Inflammatory macrophage treated with lipopolysaccharide for 1 hour (primary cell): ENCODE measurements at places on chromosomes 6 and 20.

- DNase-seq, result no peak
Measured at GRCh38 chr20:41587956-41588355, 30.2 kb downstream of the CHD6 start.

DNA sequence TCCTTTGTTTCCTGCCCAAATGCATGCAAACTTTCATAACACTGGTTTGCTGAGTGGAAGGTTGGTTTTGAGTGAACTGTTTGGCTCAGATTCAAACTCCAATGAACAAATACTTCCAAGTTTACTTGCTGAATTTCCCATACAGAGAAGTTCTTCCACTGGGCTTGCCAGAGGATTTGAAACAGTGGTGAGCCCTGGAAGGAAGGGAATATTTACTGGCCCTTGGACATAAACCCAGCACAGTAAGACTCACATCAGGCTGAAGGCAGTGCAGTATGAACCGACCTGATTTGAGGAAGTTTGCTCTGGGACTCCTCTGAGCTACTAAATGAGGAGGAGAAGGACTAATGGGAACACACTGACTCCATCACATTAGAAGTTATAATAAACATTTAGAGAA is 3.8 kb downstream of the TRAF3IP2 start:
- peak; percentile 43 for DNase-seq

DNA sequence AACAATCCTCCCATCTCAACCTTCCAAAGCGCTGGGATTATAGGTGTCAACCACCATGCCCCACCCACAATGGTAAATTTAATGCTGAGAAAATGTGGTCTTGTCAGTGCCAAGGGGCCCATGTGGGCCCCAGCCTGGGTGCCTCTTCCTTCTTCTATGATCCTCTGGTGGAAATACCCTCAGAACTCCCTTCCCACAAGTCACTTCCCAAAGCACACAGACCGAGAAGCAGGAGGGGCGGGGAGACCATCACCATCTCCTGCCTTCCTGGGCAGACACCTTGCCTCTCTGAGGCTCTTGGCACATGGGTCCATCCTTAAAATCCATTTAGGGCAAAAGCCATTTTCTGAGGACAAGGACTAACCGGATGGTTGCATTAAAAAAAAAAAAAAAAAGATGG is 59.0 kb downstream of the NOL4L start:
- DNase-seq, result peak; percentile 67

GRCh38 chr6:140175486-140175885 is 801.0 kb upstream of the CITED2 start:
- no peak for DNase-seq

DNA sequence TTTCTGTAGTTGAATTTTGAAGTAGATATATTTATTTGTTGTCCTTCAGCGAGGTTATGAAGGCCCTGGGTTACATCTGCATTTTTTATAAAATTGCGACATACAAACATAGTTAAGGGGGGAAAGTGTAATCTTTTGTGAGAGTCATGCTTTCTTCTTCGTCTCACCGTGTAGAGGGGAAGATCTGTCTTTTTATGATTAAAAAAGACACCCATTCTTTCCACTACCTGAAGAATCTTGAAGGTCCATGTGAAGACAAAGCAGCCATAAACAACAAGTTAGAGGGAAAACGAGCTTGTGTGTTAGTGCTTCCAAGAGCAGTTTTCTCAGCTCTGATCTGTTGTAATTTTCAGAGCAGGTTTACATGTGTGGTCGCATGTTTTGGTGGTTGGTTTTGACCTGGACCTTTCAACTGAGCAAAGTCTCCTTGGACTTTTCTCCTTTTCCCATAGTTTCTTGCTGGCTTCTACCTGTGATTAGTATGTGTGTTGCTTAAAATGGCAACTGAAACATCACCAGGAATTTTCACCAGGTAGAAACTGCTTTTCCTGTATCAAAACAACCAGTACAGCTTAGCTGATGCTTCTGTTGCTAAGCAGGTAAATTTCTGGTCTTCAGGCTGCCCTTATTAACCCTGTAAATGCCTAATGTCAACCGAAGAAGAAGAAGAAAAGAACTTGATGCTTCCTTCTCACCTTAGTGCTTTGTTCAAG is 37.3 kb downstream of the RREB1 start:
- DNase-seq, result no peak

- DNase-seq, result no peak
Measured at GRCh38 chr6:169380493-169380892, 126.8 kb upstream of the THBS2 start.

DNA sequence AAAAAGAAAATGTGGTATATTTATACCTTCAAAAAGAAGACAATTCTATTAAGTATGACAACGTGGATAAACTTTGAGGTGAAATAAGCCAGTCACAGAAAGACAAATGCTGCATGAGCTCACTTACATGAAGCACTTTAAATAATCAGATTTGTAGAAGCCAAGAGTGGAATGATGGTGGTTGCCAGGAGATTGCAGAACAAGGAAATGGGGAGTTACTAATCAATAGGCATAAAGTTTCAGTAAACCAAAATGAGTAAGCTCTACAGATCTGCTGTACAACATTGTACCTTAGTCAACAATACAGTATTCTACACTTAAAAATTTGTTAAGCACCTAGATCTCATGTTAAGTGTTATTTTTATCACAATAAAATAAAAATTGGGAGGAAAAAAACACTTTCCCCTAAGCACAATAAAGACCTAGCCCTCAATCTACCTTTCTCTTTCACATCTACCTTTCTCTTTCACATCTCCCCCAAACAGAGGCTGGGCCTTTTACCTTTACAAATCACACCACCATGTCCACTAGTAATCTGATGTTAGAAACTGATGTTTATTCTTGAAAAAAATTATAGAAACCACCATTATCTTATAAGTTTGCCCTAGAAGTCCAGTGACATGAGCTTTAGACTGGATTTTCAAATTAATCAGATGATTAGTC is 73.9 kb downstream of the PKIB start:
- DNase-seq, result no peak

- no peak for DNase-seq
Measured at GRCh38 chr6:1679031-1679687, 69.4 kb downstream of the FOXC1 start.

GRCh38 chr6:35170166-35170565 is 29.0 kb upstream of the TCP11 start:
- DNase-seq, result no peak

DNA sequence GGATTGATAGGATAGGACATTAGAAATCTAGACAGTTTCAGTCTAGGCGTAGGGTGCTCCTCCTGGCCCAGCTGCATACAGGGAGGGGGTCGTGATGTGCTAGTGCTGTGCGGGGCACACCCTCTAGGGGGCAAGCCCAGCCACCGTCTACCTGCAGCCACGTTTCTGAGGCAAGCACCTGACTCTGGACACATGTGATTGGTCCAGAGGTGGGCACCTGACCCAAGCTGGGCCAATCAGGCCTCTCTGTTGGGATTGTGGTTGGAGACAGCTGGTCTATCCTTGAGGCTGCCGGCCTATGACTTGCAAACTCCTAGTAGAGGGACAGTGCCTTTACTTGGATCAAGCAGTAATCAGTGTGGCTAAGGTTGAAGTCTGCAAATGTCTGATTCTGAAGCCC is 317.1 kb downstream of the BMP7 start:
- DNase-seq, result no peak

GRCh38 chr20:6811262-6812035 is 44.0 kb downstream of the BMP2 start:
- no peak for DNase-seq

DNA sequence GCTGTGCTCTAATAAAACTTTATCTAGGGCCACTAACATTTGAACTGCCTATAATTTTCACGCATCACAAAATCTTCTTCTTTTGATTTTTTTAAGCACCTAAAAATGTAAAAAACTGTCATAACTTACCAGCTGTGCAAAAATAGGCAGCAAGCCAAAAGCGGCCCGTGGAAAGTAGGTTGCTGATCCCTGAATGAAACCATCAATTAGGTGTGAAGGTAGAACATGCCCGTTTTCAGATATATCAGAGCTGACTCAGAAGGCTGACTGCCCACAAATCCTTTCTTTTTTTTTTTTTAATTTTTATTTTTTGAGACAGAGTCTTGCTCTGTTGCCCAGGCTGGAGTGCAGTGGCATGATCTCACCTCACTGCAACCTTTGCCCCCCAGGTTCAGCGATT is 4.9 kb upstream of the IPCEF1 start:
- DNase-seq, result no peak
